ENCODE measurements at places on chromosomes 3 and 15.

GRCh38 chr15:70156671-70157271 is 59.1 kb upstream of the TLE3 start:
- no peak for DNase-seq

DNA sequence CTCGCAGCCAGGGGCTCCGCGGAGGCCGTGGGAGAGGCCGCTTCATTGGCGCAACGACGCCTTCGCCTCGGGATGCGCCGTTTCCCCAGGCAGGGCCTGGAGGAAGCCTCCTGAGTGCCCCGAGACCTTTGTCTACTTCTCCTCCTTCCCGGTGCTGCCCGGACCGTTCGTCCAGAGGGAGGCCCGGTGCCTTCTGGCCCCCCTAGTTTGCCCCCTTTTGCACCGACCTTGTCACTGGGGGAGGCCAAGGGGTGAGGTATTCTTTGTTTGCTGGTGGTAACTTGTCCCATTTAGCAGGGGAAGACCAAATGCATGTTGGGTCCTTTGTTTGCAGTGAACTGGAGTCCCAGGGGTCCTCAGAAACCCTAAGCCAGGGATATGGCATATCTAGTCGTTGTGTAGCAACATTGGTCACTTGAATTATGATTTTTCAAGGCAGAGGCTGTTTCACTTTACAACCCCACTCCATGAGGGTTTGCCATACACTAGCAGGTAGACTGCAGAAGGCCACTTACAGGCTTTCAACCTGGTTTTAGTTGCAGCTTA is 615 bp downstream of the DHX30 start:
- DNase-seq = no peak

DNA sequence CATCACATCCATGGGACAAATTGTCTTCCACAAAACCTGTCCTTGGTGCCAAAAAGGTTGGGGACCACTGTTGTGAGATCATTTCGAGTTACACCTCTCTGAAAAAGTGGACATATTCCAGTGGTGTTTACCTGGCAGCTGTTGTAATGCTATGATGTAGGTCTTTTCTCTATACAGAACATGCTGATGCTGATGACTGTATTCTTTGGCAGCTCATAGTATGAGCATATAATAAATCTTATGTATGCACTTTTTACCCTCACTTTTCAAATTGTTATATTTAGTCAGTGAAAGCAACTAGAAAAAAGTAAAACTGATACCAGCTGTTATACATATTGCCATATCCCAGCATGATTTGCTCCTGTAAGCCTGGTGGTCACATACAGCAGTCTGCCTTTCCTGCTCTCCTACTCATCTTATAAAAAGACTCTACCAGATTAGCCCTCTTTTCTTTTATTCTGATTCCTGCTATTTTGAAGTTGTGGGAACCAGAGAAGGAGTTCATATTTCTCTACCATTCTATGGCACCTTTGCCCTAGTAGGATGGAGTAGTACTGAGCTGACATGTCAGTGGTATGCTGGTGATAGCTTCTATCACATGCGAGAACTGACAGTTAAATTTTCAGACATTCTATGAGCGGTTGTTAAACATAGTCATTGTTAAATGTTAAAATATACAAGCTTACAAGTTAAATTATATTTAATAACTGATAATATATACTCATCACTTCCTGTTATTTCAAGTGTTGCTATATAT is 128.7 kb downstream of the FNDC3B start:
- DNase-seq = no peak

DNA sequence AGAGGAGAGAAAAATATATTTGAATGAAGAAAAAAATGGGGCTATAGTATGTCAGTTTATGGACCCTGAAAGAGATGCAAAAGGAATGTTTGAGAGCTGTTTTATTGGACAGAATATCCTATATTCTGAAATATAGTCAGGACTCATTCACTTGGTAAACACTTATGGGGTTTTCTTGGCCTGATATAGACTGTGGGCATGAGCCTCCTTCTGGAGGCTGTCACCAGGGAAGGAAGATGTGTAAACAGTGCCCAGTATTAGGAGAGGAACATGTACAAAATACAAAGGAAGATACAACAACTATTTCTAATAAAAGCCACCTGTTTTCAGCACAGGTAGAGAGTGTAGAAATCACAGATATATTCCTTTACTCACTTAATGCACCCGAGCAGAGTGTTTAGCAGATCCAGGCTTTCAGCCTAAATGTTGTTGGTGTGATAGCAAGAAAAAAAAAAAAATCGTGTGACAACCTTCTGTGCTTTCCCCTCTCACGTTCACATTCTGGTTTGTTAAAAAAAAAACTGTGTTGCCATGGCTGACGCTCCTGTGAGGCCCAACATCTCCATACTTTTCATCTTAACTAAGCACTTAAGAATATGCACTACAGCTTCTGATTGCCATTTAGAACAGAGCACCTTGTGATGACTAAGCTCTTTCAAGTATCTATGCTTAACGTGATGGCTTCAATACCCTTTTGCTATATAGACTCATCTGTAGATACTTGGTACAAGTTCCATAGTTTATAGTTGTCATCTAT is 134.1 kb downstream of the MBNL1 start:
- DNase-seq = peak; percentile 68

DNA sequence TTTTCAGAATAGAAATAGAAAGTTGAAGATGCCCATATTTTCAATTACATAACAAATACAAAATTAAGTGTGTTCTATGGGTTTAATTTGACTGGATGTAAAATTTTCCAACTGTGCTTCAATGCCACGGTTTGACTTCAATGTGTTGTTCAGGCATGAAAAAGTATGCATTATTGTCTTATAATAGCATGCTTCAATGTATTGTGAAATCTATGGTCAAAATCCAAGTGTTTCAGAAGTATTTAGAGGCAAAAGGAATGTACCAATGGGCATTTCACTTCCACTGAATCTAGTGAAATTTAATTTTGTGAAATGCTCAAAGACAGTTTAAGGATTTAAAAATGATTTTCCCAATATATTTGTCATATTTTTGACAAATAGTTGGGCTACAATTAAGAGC is 16.0 kb downstream of the NEK10 start:
- no peak for DNase-seq

DNA sequence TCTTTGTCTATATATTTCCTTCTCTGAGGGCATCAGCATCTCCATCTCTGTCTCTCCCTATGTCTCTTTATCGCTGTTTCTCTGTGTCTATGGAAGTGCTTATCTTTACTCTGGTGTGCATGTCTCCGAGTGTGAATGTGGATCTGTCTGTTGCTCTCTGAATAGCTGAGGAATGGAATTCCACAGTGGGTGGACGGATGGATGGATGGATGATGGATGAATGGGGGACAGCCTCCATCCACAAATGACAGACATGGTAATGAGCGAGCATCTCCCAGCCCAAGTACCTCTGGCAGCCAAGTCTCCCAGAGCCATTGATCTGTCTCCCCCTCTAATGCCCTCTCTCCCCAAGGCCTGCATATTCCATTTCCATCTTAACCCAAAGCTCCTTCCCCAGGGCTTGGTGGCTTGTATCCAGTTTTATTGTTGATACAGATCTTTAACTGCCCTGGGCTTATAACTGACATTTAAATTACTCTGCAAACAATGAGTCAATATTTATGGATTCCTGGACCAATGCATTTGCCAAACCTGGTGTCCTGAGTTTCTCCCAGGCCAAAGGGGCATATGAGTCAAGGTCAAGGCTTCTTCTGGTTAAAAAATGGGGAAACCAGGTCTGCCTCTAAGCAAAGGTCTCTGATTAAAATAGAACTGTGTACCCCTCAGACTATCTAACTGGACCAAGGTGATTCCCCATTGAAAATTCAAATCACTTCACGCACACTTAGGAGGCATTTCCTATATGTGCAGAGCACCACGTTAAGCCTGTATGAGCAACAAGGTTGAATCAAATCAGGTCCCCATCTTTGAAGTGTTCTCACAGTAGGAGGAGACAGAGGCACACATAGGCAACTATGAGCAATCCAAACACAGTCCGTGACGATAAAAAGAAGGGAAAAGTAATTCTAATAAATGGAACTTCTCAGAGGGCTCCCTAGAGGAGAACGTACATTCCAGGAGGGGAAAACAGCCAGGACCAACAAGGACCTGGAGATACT is 109.9 kb downstream of the TLE3 start:
- DNase-seq = no peak

GRCh38 chr3:173586166-173586565 is 188.6 kb downstream of the NLGN1 start:
- no peak for DNase-seq

DNA sequence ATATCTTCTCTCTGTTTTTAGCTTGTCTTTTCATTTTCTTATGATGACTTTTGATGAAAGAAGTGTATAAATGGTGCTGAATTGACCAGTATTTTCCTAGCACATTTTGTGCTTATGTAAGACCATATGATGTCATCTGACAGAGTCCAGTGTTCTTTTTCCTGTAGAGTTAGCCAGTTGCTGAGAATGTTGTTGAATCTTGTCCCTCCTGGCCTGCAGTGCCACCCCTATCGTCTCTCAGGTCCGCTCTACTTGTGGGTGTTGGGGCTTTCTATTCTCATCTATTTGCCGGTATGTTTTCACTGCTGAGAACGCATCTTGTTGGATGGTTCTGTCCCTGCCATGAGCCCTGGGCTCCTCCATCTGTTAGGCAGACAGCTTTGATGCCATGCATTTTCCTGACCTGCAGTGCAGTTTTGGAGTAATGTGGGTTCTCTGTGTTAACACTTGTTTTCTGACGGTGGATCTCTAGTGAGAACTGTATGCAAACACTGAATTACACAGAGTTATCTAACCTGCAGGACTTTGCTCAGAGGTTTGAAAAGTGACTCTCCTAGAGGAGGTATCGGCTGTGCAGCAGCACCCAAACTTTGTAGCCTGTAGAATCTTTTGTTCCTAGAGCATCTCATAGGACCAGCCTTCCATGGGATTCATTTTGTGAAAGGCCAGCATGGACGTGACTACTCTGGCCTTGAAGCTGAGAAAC is 44.6 kb downstream of the SLC6A20 start:
- no peak for DNase-seq

DNA sequence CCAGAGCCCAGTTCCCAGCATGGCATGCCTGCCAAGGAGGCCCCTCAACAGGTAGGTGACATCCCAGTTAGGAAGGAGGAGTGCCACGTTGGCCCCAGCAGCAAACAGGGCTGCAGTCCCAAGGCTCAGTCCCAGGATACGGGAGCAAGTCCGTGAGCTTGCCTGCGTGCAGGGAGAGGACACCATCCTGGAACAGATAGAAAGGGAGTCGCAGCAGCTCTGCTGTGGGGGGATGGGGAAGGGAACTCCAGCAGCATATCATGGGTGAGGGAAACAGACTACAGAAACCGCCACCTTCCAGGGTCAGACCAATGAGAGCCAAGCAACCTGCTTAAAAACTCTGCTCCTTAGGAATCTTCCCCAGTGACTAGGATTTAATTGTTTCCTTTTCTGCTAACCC is 9.4 kb upstream of the DYNLT2B start:
- DNase-seq = no peak

GRCh38 chr15:85457392-85457968 is 77.1 kb downstream of the AKAP13 start:
- DNase-seq = no peak

DNA sequence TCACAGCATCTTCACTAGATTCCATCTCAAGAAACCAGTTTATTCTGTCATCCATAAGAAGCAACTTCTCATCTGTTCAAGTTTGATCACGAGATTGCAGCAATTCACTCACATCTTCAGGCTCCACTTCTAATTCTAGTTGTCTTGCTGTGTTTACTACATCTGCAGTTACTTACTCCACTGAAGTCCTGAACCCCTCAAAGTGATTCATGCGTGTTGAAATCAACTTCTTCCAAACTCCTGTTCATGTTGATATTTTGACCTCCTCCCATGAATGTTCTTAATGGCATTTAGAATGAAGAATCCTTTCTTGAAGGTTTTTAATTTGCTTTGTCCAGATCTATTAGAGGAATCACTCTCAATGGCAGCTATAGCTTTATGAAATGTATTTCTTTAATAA is 287.6 kb upstream of the TBL1XR1 start:
- DNase-seq = no peak

GRCh38 chr3:183581496-183582155 is 26.1 kb upstream of the KLHL6 start:
- DNase-seq = no peak

GRCh38 chr3:141414800-141415462 is 46.6 kb downstream of the ZBTB38 start:
- DNase-seq = no peak

- no peak for DNase-seq
Observed at GRCh38 chr15:97761110-97761509, 199.4 kb upstream of the ARRDC4 start.

DNA sequence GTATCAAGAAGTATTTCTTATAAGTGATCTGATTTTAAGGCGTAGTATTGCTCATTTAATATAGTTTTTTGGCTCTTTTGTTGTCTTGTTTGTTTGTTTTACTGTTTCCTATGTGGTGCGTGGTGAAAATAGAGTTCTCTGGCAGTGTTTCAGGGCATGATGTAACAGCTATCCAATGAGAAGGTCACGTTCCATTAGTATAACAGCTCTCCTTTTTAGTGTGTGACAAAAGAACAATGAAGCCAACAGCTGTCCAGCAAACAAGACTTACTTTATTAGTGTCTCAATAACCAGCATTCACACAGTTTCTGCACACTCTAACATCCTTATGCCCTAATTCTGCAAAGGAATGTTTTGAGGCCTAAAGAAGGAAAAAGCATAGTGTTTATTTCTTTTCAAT is 127.9 kb downstream of the SLC25A26 start:
- DNase-seq = no peak

GRCh38 chr3:119580067-119580760 is 922 bp downstream of the ADPRH start:
- no peak for DNase-seq

GRCh38 chr15:101272584-101272983 is 4.7 kb downstream of the SELENOS start:
- no peak for DNase-seq

DNA sequence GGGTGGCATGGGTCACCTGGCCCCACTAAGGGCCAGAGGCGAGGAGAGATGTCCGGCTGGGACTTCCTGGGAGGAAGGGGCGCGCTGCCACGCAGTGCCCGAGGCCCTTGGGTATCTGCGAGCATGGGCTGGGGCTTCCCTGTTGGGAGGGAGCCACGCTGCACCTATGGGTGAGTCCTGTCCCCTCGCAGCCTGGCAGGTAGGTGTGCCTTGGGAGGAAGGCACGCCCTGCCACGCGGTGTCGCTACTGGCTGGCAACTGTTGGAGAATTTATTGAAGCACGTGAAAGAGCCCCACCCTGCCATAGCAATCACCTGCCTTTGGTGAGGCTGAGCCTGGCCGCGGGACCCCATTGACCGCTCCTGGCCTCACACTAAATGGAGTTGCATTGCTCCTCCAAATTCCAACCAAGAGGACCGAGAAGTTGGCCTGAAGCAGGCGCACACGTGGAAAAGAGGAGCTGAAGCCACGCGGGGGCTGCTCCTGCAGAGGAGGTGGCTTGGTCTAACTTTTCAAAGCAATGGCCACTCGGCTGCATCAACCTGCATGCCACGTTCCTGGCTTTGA is 134.2 kb downstream of the TJP1 start:
- DNase-seq = no peak

GRCh38 chr3:3134750-3135448 is 8.2 kb downstream of the TRNT1 start:
- DNase-seq = no peak

DNA sequence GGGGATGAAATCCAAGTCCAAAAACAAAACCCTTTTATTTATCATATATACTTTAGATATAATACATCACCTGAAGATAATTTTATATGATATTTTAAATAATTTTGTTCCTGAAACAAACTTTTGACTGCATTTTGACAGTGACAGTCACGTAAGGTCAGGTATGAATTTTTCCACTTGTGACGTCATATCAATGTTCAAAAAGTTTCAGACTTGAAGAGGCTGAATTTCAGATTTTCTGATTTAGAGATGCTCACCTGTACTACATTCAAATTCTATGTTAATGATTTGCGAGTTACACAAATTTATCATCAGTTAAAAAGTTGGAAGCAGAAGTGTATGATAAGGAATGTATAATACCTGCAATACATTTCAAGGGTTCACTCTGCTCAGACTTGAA is 136.1 kb upstream of the EPHA6 start:
- no peak for DNase-seq
